Stimulated activated CD4-positive, alpha-beta T cell treated with anti-CD3 and anti-CD28 coated beads, Interleukin-12 subunit alpha, Interleukin-12 subunit beta, amount 100 ng/mL, for 24 hours (primary cell): ENCODE measurements at places on chromosomes 6 and 20.

GRCh38 chr6:89243331-89243629, 26.1 kb upstream of the GABRR1 start:
- DNase-seq, result no peak

DNA sequence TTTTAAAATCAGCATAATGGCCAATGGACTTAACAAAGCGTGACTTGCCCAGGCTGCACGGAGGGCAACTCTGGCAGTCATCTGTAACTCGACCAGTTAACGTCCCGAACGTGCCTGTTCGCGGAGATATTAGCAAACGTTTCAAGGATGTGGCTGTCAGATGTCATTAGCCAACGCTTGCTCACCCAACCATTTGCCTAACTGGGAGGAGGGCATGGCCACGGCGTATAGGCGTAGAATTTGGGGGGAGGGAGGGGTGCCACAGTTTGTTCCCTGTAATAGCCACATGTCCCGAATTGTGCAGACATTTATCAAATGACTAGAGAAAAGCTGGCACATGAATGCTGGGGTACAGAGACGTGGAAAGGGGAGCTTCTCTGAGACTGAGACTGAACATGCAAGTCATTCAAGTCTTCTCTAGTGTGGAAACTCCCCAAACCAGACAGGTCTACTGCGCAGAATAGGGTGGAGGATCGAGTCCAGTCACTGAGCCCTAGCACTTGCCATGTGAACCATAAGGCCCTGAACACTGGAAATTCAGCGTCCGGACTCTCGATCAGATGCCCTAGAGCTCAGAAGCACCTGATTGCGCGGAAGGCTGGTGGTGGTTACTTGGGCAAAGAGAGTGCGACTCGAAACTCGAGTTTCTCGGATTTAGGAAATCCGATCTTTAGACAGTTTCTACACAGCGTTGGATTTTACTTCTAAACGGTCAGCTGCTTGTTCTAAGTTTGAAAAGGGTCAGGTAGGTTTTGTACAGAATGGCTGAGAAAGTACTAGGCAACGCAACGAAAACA, 32.6 kb downstream of the TFAP2B start:
- DNase-seq, result no peak

GRCh38 chr6:30686009-30686907, at the start of gene PPP1R18:
Gene PPP1R18, minus strand, starts transcription at chr6:30686645. Its CDS starts 627 bp downstream, at chr6:30686018.
- DNase-seq, result peak; percentile 77

GRCh38 chr6:157328108-157328692, 4.9 kb upstream of the TMEM242 start:
- DNase-seq, result no peak

- no peak for DNase-seq
Observed at GRCh38 chr6:32459781-32460424, 20.2 kb downstream of the HLA-DRA start.

DNA sequence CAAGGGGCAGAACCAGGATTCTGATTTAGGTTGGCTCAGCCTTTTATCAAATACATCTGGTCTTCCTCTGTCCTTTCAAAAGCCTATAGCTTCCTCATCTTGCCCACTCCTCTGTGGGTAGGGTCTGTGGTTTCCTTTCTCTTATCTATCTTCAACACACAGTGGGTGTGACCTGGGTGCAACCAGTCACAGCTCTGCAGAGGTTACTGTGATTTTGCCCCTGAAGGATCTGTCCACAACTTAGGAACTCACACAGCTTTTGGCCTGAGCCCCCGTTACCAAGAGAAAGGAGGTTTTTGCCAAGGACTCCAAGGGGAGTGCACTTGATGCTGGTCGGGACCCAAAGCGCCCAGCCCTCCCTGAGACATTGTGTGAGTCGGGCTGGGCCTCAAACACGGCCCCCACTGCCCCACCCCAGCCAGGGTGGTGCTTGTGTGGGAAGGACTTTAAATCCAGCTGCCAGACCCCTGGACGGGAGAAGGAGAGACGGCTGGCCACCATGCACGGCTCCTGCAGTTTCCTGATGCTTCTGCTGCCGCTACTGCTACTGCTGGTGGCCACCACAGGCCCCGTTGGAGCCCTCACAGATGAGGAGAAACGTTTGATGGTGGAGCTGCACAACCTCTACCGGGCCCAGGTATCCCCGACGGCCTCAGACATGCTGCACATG, at the start of gene PI16:
Gene PI16, plus strand, starts transcription at position 477 of the 670 bp plus-strand sequence. Its CDS starts 23 bp downstream, at position 500.
- DNase-seq, result no peak
